ENCODE measurements at places on chromosomes 3 and 15. TPM values are rescaled to one million over a fixed set of nuclear protein-coding genes. Genes with fewer than 3 reads are reported as not detected.
A peak's percentile ranks its signal among the peaks of the same experiment; 100 is the strongest.

- H3K27ac ChIP-seq: no peak overlapping the region
- no peaks in the 10 kb centered on the region for H3K4me1 ChIP-seq
- no peaks in the 10 kb centered on the region for H3K36me3 ChIP-seq
- H3K27me3 ChIP-seq: 0 out of 2 replicates have a peak, but pooled peaks cover 8% of the 10 kb centered on the region
- DNase-seq: no peak
Observed at GRCh38 chr3:184626923-184627322, 65.3 kb downstream of the EPHB3 start.

GRCh38 chr3:189233225-189233858 is 61.6 kb downstream of the TPRG1 start:
- no peaks in the 10 kb centered on the region for H3K27me3 ChIP-seq
- no peak overlapping the region for H3K4me3 ChIP-seq
- peaks cover 18% of the 10 kb centered on the region for H3K4me1 ChIP-seq
- DNase-seq: peak; percentile 85
- H3K36me3 ChIP-seq: no peaks in the 10 kb centered on the region

DNA sequence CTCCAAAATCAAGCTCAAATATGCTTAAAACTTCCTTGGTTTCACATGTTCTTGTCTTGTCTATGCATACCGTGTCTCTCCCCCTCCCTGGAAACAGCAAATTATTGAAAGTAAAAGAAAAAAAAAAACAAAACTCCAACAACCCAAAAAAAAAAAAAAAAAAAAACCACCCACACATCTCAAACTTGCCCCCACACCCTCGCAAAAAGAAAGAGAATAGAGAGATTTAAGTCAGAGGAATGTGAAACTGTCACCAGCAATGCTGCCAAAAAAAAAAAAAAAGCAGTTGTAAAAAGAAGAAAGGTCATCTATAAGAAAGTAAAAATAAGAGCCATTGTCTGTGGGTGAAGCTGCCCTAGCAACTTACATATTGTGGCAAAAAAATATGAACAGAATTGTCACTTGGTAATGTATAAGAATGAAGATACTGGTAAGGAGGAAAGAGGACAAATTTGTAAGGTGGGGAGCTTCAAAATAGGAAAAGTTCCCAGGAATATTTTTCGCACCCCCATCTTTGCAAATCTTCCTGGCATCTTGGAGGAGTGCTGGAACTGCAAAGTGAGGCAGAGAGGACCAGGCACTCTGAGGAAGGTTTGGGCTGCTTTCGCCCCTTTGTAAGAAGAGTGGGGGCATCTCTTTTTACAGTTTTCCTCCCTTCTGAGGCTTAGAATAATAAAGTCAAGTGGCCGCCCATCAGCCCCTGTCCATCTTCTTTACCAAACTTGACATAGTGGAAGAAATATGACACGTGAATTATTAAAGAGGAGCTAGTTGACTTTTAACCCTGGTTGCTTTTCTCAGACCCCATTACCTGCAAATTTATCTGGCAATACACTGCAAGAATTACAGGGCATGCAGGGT is 81.8 kb downstream of the NR2F2 start:
- H3K27me3 ChIP-seq: peaks cover 100% of the 10 kb centered on the region
- H3K4me1 ChIP-seq: 0 out of 2 replicates have a peak, but pooled peaks cover 7% of the 10 kb centered on the region
- H3K27ac ChIP-seq: no peak overlapping the region

Gene FBXO40
- not detected for polyA plus RNA-seq

Gene DAZL
- not detected for polyA plus RNA-seq

- no peaks in the 10 kb centered on the region for H3K4me1 ChIP-seq
- no peak overlapping the region for H3K4me3 ChIP-seq
- no peak for DNase-seq
Observed at GRCh38 chr3:183504597-183504996, 50.9 kb downstream of the KLHL6 start.

Measured in GM23248 (cell line).